ENCODE measurements at places on chromosomes 2 and 18.

GRCh38 chr18:57088883-57089282 is 58.0 kb upstream of the BOD1L2 start:
- DNase-seq, result no peak

DNA sequence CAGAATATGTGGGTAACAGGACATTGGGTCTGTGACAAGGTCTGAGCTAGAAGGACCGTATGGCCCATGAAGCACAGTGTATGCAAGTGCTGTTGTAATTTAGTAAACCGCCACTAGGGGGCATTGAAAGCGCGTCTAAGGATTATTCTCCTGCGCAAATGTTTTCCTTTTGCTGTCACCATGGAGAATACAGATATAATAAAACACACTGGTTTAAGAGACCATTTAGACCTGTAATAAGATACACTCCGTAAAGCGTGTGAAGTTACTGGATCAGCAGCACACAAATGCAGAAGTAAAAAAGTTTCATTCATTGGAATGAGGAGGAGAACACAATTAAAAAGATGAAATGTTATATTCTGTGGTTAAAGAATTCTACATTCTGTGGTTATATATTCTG is 272.4 kb downstream of the AGAP1 start:
- peak; percentile 56 for DNase-seq

GRCh38 chr18:621291-622043 is 24.7 kb downstream of the CLUL1 start:
- peak; percentile 16 for DNase-seq

DNA sequence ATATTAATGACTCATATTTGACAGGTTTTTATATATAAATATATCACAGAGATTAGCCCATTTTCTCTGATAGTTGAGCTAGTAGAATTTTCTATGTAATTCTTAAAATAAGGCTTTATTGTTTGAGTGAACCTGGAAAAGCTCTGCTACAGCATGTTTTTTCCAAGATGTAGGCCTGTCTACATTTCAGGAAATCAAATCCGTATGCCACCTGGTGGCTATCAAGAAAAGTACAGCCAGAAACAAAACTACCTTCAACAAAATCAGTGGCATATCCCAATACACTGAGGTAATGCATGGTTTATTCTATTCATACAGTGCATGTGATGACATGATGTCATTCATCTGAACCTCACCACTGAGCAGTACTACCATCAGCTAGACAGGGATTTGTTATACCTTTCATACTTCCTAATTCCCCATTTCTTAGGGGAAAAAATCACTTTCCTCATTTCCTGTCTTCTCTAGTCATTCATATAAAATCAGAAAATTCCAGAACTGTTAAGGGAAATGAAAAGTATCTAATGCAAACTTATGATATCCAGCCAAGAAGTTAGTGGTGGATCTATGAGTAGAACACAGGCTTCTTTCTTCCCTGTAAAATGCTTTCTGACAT is 310.4 kb upstream of the SYT4 start:
- peak; percentile 48 for DNase-seq

DNA sequence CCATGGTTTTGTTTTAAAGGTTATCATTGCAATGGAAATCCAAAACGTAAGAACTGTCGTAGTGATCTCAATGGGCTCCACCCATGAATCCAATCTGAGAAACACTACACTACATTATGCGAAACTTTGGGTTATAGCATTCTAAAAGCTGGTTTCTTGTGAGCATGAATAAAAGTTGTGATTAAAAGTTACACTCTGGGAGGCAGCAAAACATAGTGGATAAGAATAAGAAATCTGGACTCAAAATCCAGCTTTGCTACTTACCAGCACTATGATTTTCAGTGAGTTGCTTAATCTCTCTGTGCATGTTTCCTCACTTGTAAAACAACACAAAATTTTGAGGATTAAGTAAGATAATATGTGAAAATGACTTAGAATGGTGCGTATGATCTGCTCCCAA is 25.7 kb upstream of the THOC1 start:
- DNase-seq, result no peak
